Colonic mucosa (tissue), 4 donors: ENCODE measurements at places on chromosomes 6 and 20. TPM values are rescaled to one million over a fixed set of nuclear protein-coding genes. Genes with fewer than 3 reads are reported as not detected.

- peak; percentile 90 for DNase-seq
These were observed 38.2 kb downstream of the MICA start for GRCh38 chr6:31441365-31442267.

The SLPI gene
- 109 TPM for total RNA-seq

The THBD gene
- 6.3 TPM for total RNA-seq

The MLIP gene
- total RNA-seq, result 0.42 TPM

DNA sequence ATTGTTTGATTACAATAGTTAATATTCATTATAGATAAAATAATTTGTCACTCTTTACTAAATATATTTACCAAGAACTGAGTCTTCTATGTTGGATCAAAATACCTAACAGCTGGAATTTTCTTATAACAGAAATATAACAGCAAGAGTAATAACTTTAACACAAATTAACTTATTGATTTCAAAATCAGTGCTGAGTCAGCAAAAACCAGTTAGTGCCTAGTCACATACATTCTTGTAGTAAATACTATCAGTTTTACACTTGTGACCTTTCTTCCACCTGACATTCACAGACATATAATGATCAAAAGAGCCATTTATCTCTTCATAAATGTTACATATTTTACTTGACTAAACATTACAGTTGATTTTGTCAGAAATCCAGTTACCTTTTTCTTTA lies 1141.4 kb upstream of the ADGRB3 start:
- DNase-seq, result no peak

- no peak for DNase-seq
These were observed 20.6 kb downstream of the CDC5L start for GRCh38 chr6:44407951-44408670.

DNA sequence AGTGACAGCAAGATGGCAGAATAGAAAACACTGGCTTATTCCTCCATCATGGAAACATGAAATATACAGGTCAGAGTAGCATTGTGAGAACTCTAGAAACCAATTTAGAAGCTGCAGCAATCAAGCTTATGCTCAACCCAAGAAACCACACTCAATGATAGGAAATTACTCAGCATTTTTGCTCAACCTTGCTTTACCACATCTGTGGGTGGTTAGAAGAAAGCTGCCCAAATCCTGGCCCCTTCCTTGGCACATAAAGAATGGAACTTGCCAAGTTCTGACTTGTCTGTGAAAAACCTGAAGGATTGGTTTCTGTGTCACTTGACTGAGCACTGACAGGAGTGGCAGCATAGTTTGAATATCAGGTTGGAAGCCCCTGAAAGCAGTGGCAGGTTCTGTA lies 108.0 kb upstream of the MOCS1 start:
- DNase-seq, result no peak

GRCh38 chr6:7773322-7773721 lies 47.4 kb downstream of the BMP6 start:
- no peak for DNase-seq

The KCNB1 gene
- total RNA-seq, result 1.9 TPM

The TRDN gene
- total RNA-seq, result not detected

DNA sequence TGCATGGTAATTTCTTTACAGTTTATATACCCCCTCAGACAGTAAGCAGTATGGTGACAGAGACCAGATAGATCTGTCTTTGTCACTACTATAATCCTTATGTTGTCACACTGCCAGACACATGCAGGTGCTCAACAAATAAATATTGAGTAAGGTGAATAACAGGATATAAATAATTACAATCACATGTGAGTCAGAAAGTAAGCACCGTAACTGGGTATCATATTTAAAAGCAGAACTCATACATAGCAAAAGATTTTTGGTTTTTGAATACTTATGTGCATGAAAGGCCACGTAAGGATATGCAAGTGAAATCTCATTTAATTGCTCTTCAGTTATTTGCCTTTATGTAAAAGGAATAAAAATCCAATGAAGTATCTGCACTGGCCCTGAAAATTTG lies 17.4 kb downstream of the CNBD2 start:
- no peak for DNase-seq

GRCh38 chr20:63210011-63210605 lies 5.8 kb downstream of the YTHDF1 start:
- no peak for DNase-seq

GRCh38 chr6:144294016-144294415 lies 8.9 kb downstream of the UTRN start:
- no peak for DNase-seq

DNA sequence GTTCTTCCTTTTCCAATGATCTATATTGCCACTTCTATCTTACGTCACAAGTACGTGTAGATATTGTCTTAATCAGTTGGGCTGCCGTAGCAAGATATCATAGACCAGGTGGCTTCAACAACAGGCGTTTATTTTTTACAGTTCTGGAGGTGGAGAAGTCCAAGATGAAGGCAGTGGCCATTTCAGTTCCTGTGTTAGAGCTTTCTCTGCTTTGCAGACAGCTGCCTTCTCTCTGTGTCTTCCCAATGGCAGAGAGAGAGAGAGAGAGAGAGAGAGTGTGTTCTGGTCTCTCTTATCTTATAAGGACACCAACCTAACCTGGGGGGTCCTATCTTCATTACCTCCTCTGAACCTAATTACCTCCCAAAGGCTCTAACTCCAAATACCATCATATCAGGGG lies 8.3 kb downstream of the HSF2 start:
- no peak for DNase-seq

The WFDC12 gene
- total RNA-seq, result not detected

- no peak for DNase-seq
These were observed 20.5 kb upstream of the PYGB start for GRCh38 chr20:25227317-25227831.

DNA sequence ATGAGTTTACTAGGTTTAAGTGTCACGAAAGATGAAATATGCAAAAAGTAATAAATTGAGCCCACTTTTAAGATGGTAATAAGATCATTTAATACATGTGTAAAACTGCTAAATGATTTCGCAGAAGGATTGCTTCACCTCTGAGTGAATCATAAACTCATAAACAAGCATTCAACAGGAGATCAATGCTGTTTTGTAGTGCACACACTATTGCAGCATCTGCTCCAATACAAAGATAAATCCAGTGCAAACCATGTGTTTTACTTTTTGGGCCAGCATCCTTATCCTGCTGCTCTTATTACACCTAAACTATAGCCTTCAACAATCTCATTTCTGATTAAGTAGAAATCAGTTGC lies 400.1 kb downstream of the NKAIN2 start:
- no peak for DNase-seq

DNA sequence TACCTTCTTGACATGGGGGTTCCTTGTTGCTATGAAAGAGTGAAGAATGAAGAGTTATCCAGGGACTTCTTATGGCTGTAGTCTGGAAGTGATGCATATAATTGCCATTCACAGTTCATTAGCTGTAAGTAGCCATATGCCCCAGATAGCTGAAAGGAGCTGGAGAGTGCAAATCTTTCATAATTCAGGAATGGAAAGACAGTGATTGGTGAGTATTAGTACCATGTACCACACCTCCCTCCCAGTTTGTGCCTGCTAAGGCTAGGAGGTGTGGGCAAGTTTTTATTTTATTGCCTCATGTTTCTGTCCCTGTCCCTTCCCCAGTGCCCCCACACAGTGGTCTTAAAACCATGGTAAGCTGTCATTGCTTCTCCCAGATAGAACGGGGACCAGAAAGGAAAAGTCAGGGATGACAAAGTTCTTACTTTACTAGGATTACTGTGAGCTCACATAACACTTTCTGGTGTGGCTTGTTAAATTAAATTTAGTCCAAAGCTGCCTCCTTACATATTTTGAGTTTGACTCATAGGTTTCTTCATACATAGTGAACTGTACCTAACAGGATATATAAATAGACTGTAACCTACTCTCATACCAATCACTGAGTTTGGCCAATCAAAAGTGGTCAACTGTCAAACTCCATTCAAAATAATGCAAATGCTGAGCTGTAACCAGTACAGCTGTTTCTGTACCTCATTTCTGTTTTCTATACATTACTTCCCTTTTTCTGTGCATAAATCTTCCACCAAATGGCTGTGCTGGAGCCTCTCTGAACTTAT lies 119.4 kb downstream of the RFPL4B start:
- no peak for DNase-seq
